ENCODE measurements at places on chromosomes 1 and 21.

DNA sequence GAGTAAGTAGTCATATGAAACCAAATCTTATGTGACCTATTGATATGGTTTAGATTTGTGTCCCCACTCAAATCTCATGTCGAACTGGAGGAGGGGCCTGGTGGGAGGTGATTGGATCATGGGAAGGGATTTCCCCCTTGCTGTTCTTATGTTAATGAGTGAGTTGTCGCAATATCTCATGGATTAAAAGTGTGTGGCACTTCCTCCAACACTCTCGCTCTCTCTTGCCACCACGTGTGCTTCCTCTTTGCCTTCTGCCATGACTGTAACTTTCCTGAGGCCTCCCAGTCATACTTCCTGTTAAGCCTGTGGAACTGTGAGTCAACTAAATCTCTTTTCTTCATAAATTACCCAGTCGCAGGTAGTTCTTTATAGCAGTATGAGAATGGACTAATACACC is 241.2 kb downstream of the RGS7 start:
- no peak for DNase-seq

DNA sequence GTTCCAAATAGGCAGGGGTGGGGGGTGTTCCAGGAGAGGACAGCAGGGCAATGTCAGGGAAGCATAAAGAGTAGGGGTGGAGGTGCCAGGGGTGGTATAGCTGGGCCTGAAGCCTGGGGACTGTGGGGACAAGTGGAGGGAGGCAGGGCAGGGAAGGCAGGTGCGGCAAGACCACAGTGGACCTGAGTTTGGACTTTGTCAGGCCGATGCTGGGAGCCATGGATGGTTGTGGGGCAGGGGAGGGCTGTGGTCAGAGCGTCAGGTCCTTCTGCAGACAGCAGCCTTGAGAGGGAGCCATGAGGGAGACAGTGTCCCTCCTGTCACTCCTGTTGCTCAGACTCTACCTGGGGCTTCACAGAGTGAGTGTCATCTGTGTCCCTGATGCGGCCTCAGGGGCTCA is 320.3 kb downstream of the PTPRU start:
- no peak for DNase-seq

DNA sequence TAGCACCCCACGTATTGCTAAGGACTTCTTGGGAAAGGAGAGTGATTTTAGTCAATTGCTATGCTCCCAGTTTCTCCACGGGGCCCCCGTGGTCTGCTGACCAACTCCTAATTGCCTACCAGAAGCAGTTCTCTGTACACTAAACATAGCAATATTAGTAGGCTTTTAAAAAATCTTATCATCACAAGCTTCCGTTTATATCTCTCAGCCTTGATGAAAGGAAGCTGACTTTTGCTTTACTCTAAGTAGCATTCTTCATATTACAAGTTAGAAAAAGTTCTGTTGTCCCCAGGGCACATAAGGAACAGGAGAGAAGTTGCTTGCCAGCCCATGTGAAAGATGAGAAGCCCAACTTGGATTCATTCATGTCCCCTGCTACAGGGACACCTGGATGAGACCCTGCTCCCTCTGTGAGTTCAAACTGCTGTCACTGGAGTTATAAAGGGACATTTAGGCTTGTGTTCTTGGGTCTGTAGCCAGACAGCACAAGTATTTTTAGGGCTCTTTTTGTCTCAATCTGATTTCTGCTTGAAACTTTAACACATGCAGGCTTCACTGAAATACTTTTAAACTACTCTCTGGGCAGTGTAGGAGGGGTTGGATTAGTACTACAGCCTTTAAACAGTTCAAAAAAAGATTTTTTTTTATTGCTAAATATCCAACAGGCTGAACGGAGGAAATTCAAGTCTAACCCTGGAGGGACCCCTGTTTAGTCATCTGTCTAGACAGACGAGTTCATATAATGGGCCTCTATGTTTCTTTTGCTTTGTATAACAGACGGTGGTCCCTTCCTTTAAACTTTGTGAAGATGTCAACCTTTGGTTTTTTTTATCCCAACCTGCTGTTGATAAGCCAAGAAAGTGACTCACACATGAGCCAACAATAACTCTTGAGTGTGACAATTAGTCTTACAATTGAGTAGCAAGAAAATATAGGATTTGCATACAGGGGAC is 29.5 kb downstream of the TGFB2 start:
- DNase-seq, result no peak

DNA sequence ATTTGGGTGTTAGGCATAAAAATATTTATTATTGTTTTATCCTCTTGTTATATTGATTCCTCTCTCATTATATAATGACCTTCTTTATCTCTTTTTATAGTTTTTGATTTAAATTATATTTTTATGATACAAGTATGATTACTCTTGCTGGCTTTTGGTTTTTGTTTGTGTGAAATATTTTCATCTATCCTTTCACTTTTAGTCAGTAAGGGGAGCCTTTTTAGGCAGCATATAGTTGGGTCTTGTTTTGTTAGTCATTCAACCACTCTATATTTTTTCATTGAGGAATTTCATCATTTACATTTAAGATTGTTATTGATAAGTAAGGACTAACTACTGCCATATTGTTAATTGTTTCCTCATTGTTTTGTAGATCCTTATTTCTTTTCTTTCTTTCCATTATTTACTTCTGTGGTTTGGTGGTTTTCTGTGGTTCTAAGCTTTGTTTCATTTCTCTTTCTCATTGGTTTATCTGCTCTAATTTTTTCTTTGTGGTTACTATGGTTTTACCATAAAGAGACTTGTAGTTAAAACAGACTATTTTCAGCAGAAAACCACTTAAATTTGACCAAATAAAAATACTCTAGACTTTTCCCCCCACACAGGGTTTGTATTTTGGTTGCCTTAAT is 593.1 kb downstream of the NUF2 start:
- DNase-seq, result no peak

- no peak for DNase-seq
These were observed 94.2 kb downstream of the PLXNA2 start for GRCh38 chr1:208149776-208150514.

- no peak for DNase-seq
These were observed 36.6 kb downstream of the CAPZB start for GRCh38 chr1:19448491-19449439.

DNA sequence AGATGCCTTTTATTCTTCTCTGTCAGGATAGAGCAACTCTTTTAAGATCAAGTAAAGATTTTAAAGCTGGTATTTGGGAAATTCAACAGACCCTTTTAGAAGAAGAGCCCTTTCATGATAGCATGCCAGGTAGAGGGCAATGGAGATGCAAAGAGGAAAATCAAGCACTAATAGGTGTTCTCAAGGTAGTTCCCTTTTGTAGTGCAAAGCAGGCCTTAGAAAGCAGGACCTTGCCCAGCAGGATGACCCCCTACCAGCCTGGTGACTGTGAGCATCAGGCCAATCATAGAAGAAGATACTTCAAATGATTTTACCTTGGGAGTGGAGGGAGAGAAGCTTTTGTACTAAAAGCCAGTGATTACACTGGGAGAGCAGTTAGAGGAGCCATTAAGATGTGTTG is 381.4 kb upstream of the ZRANB2 start:
- DNase-seq, result no peak

- DNase-seq, result no peak
These were observed 219 bp downstream of the CELF3 start for GRCh38 chr1:151716405-151716762.

DNA sequence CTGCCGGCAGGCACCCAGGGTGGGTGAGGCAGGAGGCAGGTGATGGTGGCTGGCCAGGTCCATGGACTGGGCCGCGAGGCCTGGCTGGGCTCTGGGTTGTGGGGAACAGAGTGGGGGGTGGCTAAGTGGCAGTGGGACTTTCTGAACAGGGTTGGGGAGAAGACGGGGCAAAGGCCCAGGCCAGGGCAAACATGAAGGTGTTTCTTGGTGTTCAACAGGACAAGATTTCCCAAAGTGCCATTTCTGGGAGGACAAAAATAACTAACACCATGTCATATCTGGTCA is 26.8 kb downstream of the STUM start:
- DNase-seq, result no peak

GRCh38 chr1:201655910-201656309 is 117.0 kb downstream of the NAV1 start:
- no peak for DNase-seq

DNA sequence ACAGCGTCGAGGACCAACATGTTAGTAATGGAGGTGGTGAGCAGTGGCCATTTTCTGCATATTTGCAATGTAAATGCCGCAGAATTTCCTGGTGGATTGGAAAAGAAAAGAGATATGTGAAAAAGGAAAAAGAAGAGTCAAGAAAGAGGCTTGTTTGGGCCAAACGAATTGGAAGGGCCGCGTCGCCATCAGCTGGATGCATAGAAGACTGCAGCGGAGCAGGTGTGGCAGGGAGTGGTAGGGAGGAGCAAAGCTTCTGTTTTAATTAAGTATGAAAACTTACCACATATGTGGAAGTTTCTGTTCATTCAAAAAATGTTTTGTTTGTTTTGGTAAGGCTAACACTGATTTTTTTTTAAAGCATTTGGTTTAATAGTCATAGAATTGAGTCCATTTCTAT is 690.7 kb downstream of the NCAM2 start:
- DNase-seq, result no peak

DNA sequence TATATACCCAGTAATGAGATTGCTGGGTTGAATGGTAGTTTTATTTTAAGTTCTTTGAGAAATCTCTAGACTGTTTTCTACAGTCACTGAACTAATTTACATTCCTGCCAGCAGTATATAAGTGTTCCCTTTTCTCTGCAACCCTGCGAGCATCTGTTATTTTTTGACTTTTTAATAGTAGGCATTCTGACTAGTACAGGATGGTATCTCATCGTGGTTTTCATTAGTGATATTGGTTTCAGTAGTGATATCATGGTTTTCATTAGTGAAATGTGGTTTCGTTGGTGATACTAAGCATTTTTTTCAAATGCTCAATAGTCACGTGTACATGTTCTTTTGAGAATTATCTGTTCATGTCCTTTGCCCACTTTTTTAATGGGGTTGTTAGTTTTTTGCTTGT is 316.8 kb downstream of the PTBP2 start:
- no peak for DNase-seq

DNA sequence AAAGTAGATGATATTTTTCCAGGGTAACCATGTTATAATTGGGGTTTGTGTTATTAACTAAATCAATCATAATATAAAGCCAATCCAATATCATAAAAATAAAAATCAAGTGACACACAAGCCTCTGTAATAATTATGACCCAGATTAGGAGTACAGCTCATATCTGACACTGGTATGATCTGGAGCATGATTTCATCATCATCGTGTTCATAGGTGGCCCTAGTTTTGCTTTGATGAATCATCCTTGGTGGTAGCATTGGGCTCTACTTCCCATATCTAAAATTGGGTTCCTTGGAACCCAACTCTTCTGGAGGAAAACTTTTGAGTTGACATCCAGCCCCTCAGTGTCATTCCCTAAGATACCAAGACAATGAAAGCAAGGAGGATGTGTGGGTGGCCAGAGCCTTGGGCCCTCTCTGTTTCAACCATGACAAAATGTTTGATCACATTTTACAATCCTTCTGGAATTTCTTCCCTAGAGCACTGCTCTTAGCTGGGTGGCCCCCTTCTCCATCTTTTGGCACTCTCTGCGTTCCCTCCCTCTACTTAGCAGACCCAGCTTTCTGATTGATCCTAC is 37.0 kb upstream of the ENAH start:
- DNase-seq, result no peak

DNA sequence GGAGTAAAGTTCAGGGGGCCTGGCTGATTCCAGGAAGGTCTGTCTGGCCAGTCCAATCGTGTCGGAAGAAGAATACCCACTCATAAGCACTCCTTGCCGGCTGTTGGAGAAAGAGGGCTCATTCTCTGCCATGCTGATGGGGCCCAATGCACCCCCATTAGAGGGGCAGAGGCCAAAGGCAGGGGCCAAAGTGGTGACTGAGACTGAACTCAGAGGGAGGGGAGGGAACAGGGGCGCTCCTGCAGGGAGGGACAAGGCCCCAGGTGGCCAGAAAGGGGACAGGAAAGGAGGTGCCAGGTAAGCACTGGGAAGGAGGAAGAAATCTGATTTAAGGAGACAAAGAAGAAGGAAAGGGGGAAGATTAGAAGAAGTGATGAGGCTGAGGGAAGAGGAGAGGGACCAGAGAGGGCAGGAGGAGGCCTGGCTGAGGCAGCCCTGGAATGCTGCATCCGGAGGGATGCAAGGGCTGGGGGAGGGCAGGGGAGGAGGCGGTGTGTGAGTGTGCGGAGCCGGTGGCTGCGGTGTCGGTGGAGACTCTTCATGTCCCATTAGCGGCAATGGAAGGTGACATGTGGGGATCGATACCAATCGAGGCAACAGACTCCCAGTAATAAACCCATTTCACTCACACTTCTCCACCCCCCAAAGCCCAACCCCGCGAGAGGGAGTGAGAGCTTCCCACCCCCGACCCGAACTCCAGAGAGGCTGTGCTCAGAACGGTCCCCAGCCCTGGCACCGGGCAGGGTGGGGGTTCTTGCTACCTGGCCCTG is 12.0 kb upstream of the ETV3L start:
- no peak for DNase-seq

All from NCI-H1930 (cell line).